ENCODE measurements at places on chromosomes 2 and 18. TPM values are rescaled to one million over a fixed set of nuclear protein-coding genes. Genes with fewer than 3 reads are reported as not detected.

Gene LYPD6
- not detected for total RNA-seq

DNA sequence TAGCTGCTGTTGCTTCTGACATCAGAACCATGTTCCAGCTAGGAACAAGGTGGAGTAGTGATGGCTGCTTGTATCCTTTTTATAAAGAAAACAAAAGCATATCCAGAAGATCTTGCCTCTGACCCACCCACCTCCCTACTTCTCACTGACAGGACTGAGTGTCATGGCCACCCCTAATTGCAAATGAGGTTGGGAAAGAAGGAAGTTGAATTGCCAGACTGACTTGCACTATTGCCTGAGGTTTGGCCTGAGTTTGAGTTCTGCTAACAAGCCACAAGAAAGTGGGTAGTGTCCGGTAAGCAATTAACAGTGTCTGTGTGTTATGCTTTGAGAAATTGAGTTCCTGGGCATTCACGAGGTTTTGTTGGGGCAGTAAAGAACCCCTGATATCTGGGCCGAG is 22.8 kb downstream of the SGPP2 start:
- H3K36me3 ChIP-seq: no peaks in the 10 kb centered on the region
- H3K27ac ChIP-seq: no peak overlapping the region
- no peak for DNase-seq
- H3K4me3 ChIP-seq: no peak overlapping the region

DNA sequence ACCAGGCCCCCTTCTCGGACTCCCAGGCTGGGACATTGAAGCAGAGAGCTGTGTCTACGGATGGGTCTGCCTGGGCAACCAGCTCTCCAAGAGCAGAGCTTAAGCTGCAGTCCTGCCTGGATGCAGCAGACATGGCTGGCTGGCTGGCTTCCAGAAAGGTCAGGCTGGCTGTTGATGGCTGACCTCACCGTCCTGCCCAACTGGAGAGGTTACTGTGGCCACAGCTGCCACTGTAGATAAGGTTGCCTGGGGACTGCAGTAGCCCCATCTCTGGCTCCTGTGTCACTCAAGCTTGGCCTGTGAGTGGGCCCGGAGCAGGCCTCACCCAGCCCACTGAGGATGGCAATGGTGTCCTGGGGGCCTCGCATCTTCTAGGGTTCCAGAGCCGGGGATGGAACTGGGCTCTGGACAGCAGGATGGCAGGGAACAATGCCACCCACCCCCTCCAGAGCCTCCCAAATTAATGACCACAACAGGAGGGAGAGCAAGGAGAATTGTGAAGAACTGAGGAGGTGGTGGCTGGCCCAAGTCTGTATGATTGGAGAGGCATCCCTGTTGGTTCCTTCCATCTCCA is 37.0 kb upstream of the FOSL2 start:
- H3K27me3 ChIP-seq: no peaks in the 10 kb centered on the region
- no peaks in the 10 kb centered on the region for H3K36me3 ChIP-seq
- DNase-seq: peak; percentile 57
- H3K4me1 ChIP-seq: peaks cover 19% of the 10 kb centered on the region

GRCh38 chr2:164984428-164984827 is 29.1 kb upstream of the SLC38A11 start:
- no peak overlapping the region for H3K4me3 ChIP-seq
- H3K27ac ChIP-seq: no peak overlapping the region
- no peaks in the 10 kb centered on the region for H3K36me3 ChIP-seq
- no peaks in the 10 kb centered on the region for H3K27me3 ChIP-seq

- H3K36me3 ChIP-seq: no peaks in the 10 kb centered on the region
- no peaks in the 10 kb centered on the region for H3K4me1 ChIP-seq
- H3K4me3 ChIP-seq: no peak overlapping the region
- no peak for DNase-seq
- no peaks in the 10 kb centered on the region for H3K27me3 ChIP-seq
Measured at GRCh38 chr18:29556070-29556469, 1379.1 kb upstream of the CDH2 start.

GRCh38 chr2:23794234-23794633 is 132.7 kb downstream of the ATAD2B start:
- no peak overlapping the region for H3K27ac ChIP-seq
- no peak overlapping the region for H3K4me3 ChIP-seq
- H3K36me3 ChIP-seq: peaks cover 20% of the 10 kb centered on the region
- DNase-seq: no peak

GRCh38 chr2:190636361-190636760 is 12.5 kb upstream of the NAB1 start:
- H3K4me1 ChIP-seq: peaks cover 2% of the 10 kb centered on the region
- H3K27me3 ChIP-seq: peaks cover 2% of the 10 kb centered on the region
- DNase-seq: no peak
- H3K36me3 ChIP-seq: no peaks in the 10 kb centered on the region
- H3K4me3 ChIP-seq: no peak overlapping the region

DNA sequence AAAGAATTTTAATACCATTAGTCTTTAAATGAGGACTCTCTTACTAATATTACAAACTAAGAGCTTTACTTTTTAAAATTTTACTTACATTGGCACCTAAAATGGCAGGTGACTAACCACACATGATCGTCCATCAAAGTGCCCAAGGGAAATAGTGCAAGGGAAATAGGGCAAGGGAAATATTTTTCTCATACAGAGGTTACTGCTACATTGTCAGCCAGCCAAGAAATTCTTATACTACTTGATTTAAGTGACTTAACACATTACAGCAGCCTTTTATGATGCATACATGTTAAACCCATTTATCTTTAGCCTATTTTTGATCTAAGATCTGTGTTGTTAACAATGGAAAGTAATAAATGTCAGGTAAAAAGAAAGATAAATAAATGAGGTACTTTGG is 587.2 kb upstream of the PKDCC start:
- H3K36me3 ChIP-seq: no peaks in the 10 kb centered on the region
- H3K27me3 ChIP-seq: no peaks in the 10 kb centered on the region
- H3K4me3 ChIP-seq: no peak overlapping the region
- no peak for DNase-seq
- H3K4me1 ChIP-seq: no peaks in the 10 kb centered on the region

GRCh38 chr2:59076079-59076619 is 835.0 kb upstream of the FANCL start:
- no peaks in the 10 kb centered on the region for H3K36me3 ChIP-seq
- H3K27me3 ChIP-seq: no peaks in the 10 kb centered on the region
- DNase-seq: no peak
- H3K4me3 ChIP-seq: no peak overlapping the region

Measured in psoas muscle (tissue), 8 donors.